IPS DF 19.7 (cell line): ENCODE measurements at places on chromosomes 1 and 21.

GRCh38 chr21:26946744-26947446 lies 20.0 kb downstream of the ADAMTS5 start:
- no peak for DNase-seq

GRCh38 chr21:17682924-17683323 lies 70.2 kb upstream of the BTG3 start:
- no peak for DNase-seq

DNA sequence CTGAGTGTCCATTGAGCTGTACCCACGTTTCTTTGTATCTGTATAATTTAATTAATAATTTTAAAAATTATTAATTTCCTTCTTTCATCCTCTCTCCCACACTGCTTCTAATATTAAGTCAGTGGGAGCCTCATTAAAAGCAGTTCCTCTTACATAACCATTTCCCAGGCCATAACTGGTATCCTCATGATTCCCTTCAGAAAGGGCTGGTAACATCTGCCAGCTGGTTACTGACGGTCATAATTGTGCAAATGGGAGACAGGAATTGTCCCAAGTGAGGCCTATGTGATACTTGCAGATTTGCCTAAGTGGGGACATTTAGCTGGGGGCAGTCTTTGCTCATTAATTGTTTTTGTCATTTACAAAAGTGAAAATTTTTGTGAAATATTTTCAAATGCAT lies 69.0 kb upstream of the SPAG17 start:
- no peak for DNase-seq

DNA sequence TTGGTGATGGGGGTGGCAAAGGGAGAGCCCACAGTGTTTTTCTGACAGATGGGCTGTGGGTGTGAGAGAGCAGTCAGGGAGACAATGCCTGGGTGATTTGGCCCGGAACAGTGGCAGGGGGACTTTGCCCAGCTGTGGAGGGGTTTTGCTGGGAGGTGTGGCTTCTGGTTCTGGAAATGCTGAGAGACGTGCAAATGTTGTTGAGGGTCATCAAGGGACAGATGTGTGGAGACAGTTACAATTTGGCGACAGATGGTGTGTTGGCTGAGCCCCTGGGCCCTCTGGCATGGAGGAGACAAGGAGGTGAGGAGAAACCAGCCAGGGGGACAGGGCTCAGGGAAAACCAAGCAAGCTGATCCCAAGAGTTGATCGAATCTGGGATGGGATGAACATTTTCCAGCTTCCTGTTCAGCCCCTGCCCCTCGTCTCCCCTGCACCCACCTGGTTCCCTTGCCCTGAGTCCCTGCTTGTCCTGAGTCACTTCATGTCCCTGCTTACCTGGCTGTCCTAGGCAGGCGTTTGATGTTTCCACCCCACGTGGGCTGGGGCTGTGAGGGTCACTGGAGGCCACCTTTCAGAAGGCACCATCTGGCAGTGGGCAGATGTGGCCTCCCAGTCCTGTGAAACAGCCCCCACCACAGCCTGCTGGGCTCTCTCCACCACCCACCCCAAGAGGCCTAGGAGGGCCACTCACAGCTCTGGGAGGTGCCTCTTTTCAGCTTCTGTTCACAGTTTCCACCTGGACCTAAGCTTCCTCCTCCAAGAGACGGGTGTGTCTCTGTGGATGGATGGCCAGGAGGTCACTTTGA lies 15.8 kb upstream of the ZNF678 start:
- DNase-seq = no peak

DNA sequence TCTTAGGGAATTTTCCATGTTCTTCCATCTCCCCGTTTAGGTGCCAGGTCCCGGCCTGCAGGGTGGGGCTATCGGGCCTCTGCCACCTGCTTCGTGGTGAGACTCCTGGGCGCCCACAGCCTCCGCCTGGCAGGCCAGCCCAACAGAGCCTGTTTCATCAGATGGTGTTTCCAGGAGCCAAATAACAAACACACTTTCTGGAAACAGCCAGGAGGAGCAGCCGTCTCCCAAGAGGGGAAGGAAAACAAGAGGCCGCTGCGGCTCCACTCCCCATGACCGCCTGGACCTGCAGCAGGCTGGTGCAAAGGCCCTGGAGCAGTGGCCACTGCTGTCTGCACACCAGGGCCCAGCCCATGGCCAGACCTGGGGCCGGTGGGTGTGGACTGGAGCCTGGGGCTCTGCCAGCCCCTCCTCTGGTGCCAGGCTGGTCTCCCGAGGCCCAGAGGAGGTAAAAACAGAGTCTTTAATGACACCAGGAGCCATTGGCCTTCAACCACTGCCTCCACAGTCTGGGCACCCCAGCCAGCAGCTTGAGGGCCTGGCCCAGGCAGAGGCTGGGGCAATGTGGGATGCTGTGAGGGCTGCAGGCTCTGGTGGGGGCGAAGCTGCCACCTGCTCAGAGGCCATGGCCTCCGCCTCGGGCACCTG lies 55.0 kb downstream of the SLX9 start:
- no peak for DNase-seq
